Stimulated activated CD4-positive, alpha-beta T cell treated with anti-CD3 and anti-CD28 coated beads, Interleukin-1b, Interleukin-23, amount 100 ng/mL, for 4 hours (primary cell): ENCODE measurements at places on chromosomes 5 and 9.

DNA sequence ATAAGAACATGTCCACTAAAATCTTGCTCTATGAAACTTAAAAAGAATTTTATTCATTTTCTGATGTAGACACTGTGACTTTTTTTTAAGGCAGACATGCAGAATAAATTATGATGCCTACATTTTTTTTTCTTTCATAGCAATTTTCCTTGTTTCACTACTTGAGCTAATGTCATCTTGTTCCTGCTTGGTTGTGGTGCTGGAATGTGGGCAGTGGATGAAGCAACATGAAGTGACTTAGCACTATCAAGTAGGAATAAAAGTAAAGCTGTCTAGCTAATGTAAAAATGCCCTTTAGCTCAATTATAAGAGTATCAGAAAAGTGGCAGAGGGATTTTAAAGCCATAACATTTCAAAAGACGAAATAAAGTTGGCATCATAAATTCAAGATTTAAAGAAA lies 191.0 kb downstream of the ADAMTS6 start:
- DNase-seq, result no peak

GRCh38 chr5:54558362-54558761 lies 40.8 kb downstream of the SNX18 start:
- DNase-seq, result no peak

- no peak for DNase-seq
Measured at GRCh38 chr5:163460562-163461171, at the start of gene HMMR. Gene HMMR (plus strand): TSS chr5:163460632. CDS start chr5:163460693, 61 bp downstream.

- DNase-seq, result no peak
Measured at GRCh38 chr5:172848419-172848818, 14.4 kb downstream of the ERGIC1 start.

DNA sequence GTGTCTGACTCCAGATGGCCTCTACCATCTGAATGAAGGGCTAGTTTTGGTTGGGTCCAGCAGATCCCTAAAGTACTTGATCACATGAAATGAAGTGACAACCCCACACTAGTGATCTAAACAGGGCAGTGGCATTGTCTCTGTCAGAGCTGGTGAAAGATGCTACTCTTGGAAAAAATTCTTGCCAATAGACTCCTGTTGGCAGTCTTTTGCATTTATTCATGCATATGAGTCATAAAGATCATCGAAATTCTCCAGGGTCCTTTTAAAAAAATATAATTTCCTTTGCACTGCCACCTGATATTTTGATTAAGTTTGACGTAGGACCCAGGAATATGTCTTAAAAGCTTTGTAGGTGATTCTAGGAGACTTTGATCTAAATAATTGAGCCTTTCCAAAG lies 135.1 kb upstream of the ELL2 start:
- DNase-seq, result no peak

- no peak for DNase-seq
Measured at GRCh38 chr5:42807722-42808447, 3.8 kb downstream of the SELENOP start.

DNA sequence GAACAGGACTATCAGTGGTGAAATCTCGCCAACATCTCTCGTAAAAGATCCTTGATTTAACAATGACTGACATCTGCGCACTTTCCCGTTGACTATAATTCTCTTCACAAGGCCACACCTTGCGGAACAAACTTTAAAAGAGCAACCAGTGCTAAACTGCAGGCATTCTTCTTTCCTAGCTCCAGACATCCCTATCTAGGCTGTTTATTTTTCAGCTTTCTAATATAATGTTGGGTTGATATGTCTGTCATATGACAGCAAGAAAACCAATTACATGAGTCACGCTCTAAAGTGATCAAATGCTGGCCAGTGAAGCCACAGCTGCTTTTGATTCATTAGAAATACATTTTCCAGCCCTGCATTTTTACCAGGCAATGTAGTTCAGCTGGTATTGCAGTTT lies 162.5 kb downstream of the ELAVL2 start:
- no peak for DNase-seq

GRCh38 chr5:40682154-40683017 lies 2.7 kb downstream of the PTGER4 start:
- DNase-seq, result no peak

GRCh38 chr5:106171132-106171531 lies 1499.6 kb downstream of the EFNA5 start:
- DNase-seq, result no peak

DNA sequence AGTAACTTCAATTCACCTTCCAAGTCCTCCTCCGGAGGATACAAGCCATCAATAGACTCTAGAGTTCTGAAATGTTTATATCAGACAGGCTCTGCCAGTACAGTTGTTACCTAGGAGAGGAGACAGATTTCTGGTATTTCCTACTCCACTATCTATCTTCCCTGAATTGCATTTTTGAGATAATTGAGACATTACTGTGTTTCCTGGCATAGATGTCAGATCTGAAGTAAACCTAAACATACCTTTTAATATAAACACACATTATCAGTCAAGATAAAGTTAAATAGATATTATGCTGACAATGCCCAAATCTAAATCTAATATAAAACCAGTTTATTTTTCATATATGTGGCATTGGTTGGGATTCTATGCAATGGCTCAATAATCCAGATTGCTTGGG lies 8.2 kb upstream of the TYRP1 start:
- no peak for DNase-seq

- DNase-seq, result no peak
Measured at GRCh38 chr9:6945816-6946215, 188.0 kb downstream of the KDM4C start.

GRCh38 chr9:18798106-18798505 lies 234.9 kb downstream of the SAXO1 start:
- no peak for DNase-seq

GRCh38 chr9:108743416-108743815 lies 112.4 kb downstream of the ACTL7B start:
- no peak for DNase-seq

DNA sequence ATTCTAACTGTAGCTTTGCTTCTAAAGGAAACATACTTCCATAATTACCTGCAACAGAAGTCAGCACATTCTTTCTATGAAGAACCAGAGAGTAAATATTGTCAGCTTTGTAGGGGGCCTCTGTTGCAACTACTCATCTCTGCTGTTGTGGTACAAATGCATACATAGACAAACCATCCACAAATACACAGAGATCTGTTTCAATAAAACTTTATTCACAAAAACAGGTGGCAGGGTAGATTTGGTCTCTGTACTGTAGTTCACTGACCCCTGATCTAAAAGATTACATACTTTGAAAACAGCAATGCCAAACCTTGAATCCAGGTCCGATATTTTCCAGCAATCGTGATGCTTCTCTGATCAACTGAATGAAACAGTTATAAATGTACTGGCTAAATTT lies 44.9 kb upstream of the RETREG1 start:
- no peak for DNase-seq

DNA sequence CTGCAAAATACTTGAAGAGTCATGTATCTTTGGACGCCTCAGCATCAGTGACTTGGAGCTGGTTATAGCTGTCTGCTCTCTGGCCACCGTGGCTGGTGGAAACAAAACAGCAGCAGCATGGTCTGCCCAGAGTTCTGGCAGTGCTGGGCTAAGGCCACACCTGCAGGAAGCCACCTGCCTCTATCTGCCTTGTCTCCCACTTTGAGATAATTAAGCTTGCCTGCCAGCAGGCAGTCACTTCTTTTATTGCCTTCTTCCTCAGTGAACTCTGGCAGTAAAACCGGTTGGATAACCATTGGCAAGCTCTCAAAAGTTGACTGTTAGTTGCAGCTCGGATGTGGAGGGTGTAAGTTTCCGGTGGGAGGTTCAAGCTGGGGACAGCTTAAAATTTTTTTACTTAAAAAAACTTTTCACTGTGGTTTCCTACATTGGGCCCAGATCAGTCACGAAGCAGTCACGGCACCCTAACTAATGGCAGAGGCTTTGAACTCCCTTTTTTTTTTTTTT lies 4.9 kb downstream of the SMIM3 start:
- DNase-seq, result peak; percentile 21

DNA sequence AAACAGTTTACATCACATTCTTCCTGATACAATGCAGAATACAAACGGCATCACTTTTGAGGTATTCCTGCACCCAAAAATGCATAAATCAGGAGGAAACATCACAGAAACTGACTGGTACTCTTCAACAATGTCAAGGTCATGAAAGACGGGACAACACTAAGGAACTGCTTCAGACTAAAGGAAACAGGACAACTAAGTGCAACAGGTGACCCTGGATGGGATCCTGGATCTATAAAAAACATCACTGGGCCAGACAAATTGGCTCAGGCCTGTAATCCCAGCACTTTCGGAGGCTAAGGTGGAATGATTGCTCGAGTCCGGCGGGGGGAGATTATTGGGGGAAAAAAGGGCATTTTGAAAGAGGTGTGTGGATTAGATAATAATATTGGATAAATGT lies 22.6 kb downstream of the BTNL9 start:
- no peak for DNase-seq

GRCh38 chr5:1118231-1118698 lies 6.4 kb upstream of the SLC12A7 start:
- no peak for DNase-seq

- no peak for DNase-seq
Measured at GRCh38 chr5:173165177-173166016, 21.1 kb downstream of the BNIP1 start.

DNA sequence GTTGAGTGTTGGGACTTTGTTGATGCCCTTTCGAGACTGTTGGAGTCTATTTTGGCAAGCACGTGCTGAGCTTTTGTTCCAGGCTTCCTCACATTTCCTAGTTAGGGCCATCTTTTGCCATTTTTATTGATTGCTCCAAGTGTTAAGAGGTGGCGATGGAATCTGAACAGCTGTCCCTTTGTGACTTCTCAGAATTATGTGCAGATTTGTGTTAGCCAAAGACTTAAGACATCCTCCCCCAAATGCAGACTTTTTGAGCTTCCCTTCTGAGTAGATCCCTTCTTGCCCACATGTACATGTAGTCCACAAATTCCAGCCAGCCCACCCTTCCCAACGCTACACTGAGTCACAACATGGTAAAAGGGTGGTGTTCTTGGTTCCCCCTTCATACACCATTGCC lies 59.2 kb downstream of the SPIN1 start:
- DNase-seq, result no peak

DNA sequence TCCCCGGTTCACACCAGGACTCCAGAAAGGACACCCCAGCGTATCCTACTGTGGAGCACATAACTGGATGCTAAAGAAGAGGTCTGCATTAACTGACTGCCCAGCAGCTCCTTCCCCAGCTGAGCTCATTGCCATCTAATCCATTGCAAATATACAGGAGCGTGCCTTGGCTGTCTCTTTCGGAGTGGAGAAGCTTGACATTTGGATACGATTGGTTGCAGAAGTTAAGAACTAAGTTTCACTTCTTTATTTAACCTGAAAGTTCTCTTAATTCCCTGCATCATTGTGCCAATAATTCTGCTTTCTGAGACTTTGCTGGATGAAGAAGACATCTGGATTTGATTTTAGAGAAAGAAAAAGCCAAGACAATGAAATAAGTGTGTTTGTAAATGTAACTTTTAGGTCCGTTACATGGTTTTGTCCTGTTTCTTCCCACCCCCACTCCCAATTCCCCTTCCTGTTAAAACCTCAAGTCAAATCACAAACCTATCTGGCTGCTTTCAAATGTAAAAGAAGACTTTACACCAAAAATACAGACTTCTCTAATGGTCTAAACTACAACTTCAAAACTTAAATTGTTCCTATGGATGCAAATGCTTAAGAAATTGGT lies 33.9 kb downstream of the TAS2R1 start:
- no peak for DNase-seq

GRCh38 chr5:158135682-158136179 lies 276.8 kb upstream of the CLINT1 start:
- no peak for DNase-seq
